ENCODE measurements at places on chromosomes 5 and 9.
A peak's percentile ranks its signal among the peaks of the same experiment; 100 is the strongest.

GRCh38 chr5:33232731-33233505 lies 207.8 kb upstream of the TARS1 start:
- no peak for DNase-seq

DNA sequence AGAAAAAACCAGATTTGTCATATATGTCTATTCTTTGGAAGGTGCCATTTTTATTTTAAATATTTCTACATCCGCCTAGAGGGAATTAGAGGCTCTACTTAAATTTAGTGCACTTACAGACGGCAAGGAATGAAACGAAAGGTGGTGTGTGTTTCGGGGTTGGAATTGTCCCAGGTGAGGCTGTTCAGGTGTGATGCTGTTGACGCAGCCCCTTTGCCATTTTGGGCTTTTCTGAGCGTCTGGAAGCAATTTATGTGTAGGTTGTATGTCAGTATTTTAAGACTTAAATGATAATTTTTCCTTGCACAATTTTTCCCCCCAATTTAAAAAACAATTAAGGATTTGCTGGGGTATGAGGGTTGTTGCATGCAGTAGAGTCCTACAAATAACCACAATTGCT lies 2.0 kb downstream of the TENT4A start:
- no peak for DNase-seq

DNA sequence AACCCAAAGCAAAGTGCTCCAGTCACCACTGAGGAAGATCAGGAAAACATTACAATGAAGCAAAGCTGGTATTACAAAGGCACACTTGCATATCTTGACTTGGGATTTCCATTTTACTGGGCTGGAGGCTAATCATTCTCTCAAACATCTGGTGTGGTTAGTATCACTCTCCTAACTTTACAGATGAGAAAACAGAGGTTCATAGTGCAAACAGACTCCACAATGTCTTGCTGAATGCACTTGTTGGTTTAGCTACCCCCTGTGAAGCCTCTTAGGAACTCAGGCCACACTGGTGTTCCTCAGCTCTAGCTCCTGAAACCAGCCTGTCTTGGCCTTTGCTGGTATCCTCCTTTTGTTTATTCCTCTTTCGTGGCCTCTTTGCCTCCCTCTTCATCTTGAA lies 29.5 kb upstream of the SMAD5 start:
- no peak for DNase-seq

DNA sequence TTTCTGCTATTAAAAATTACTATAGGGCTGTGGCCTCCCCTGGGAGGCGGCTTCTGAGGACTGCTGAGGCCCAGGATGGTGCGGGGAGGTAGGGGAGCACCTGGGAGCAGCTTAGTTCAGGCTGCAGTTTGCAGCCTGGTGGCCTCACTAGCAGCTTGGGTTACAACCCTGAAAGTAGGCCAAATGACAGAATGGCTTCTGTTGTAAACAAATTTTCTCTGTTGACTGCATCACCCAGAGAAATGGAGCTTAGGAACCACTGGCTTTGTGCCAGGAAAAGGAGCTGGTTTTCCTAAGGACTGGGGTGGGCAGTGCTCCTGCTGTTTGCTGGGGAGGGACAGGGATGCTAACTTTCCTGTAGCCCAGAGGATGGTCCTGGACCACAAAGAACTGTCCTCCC lies 130.3 kb downstream of the ENTREP1 start:
- DNase-seq = no peak

DNA sequence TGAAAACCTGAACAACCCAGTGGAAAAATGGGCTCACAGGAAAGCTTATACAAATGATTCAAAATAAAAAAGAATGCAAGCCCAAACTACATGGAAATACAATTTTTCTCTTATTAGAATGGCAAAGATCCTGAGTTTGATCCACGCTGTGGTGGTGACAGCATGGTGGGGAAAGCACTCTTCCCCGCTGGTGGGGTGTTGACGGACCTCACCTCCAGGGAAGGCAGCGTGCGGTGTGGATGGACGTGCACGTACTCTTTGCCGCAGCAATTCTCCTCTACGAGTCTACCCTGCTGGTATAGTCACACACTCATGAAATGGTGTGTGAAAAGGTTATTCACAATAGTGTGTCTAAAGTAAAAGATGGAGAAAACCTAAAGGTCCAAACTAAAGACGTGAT lies 5.9 kb upstream of the ZFP62 start:
- no peak for DNase-seq

GRCh38 chr5:72369301-72369700 lies 49.1 kb downstream of the PTCD2 start:
- no peak for DNase-seq

GRCh38 chr5:9197881-9198260 lies 348.0 kb downstream of the SEMA5A start:
- DNase-seq = no peak

GRCh38 chr5:139670369-139671095 lies 22.4 kb downstream of the CXXC5 start:
- DNase-seq = no peak

GRCh38 chr9:130779153-130779855 lies 55.8 kb upstream of the ABL1 start:
- DNase-seq = no peak

DNA sequence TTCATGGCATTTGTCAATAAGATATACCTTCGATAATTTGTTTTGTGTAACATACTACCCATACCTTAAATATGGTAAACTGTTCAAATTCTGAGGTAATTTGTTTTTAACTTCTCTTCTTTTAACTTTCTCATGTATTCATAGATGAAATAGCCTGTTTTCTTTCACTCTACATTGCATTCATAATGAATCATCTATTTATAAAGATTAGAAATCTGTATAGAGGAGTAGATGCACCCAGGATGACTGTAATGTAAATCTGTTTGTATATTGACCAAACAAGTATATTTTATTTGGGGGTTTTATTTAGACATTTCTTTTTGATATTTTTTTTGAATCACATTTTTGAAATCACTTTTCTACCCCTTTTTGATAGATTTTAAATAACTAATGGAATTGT lies 144.6 kb downstream of the CD180 start:
- DNase-seq = no peak

DNA sequence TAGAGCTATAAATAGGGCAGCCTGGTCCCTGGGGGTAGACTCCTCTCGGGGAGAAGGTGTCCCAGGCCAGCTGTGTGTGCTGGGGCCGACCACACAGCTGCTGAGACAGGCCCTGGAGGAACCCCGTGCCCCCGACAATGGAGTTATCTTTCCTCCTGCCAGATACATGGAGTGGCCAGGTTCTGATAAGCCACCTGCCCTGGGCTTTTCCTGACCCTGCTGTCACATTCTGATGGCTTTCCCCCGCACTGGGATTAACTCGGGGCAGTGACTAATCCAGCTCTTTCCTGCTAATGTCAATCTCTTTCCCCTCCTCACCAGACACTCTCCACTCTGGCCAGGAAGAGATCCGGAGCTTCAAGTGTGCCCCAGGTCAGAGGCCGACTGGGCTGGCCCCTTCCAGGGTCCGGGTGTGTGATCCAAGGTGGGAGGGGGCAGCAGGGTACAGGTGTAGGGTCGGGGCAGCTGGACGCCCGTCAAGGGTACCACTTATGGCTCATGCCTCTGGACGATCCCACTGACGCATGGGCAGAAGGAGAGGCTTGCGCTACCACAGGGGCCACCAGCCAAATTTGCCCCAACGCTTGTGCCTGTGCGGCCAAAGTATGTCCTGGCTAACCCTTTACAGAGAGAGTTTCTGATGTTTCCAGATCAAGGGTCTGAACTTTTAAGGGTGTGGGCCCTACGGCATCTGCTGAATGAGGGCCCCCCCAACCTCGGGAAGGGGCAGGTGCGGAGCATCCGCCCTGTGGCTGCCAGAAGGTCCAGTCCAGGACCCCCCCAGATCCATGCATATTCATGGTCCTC lies 20.6 kb upstream of the COL5A1 start:
- DNase-seq = no peak

DNA sequence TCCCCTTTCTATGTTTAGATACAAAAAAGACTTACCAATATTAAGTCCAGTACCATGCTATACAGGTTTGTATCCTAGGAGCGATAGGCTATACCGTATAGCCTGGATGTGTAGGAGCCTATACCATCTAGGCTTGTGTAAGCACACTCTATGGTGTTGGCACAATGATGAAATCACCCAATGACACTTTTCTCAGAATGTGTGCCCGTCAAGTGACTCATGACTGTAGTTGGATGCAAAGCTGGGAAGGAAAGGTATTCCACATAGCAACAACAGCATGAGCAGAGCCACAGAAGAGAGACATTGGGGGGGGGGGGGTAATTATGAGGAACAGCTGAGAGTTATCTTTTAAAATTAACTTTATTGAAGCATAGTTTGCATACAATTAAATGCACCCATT lies 63.2 kb downstream of the TTLL11 start:
- no peak for DNase-seq

- DNase-seq = no peak
Measured at GRCh38 chr9:136398286-136398685, 1.7 kb downstream of the SNAPC4 start.

- DNase-seq = no peak
Measured at GRCh38 chr5:153974813-153975163, 63.9 kb downstream of the FAM114A2 start.

- no peak for DNase-seq
Measured at GRCh38 chr5:31731016-31731415, 92.1 kb downstream of the PDZD2 start.

DNA sequence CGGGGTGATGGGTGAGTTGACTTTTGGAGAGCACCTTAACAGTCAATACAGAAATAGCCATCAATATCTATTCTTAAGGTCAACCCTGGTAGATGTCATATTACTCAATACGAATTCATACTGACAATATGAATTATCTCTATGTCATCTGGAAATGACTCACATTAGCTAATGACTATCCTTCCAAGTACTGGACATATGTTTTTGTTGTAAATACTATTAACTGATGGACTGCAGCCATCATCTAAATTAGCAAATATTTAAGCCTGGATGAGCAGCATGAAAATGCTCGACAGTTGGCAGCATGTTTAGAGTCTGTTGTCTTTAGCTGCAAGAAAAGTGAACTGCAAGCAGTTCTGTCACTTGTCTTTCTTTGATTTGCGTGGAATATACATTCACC lies 19.6 kb upstream of the ISOC1 start:
- DNase-seq = no peak

GRCh38 chr5:96146675-96147074 lies 185.0 kb upstream of the ELL2 start:
- peak; percentile 81 for DNase-seq

GRCh38 chr5:161269125-161269524 lies 277.4 kb downstream of the GABRB2 start:
- no peak for DNase-seq

DNA sequence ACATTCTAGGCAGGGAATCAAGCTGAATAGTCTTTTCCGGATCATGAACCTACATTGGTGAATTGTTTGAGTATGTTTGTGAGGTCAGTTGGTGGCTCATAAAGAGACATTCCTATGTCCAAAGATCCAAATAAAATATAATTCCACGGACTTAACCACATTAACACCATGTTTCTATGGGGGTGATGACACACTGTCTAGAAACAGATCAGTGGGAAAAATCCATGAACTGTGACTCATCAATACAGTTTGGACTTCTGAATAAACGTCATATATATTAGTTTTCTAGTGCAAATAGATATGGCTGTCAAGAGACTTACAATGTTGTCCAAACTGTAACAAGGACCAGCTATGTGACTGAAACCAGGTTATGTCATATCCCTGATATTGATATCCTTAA lies 509.9 kb upstream of the TYRP1 start:
- no peak for DNase-seq

DNA sequence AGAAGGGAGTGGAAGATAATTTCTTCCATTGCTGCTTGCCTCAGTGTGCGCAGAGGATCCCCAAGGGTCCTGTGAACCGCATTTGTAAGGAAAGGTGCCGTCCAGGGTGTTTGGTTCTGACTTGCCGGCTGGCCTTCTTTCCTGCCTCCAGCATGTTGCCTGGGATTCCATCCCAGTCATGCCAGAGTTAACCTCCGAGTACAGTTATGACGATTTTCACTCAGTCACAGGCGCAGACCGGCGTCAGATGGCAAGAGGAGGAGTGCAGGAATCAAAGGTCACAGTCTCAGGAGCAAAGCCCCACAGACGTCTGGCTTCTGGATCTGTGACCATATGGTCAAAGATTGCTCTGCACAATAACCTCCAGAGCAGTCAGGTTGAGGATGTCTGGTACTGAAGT lies 5.9 kb upstream of the GADD45G start:
- DNase-seq = no peak

- DNase-seq = no peak
Measured at GRCh38 chr9:37421914-37422288, 595 bp upstream of the GRHPR start.

DNA sequence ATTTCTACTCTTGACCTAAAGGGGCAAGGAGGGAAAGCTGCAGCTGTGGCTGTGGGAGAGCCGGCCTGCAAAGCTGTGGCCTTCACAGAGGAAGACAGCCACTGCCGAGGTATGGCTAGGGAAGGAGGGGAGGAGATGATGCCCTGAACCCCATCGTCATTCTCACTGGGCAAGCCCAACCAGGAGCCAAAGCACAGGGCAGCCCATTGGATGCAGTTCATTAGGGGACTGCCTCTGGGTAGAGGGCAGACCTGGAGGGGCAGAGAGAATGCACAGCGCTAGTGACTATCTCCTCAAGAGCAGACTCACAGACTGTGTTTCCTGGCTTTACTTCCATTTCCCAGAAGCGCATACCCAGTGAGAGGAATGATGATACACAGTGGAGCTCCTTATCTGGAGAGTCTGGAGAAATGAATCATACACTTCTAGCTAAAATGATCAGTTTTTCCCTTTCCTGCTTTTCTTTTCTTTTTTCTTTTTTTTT lies 47.2 kb upstream of the TTC23L start:
- DNase-seq = no peak

DNA sequence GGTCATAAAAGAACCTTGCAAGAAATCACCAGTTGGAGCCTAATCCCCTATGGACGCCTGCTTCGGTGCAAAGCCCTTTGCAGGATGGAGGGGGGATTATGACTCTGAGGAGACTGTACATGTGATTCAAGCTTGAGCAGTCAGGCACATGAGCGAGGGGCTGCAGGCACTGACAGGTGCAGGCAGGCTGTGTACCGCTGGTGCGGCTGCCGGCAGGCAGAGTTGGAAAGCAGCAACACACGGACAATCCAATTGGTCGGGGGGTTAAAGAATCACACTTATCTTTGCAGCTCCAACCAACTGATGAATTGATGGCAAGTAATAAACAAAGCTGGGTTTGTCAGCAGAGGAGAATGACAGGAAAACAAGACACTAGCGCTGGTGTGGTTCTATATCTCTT lies 5.7 kb downstream of the WHRN start:
- no peak for DNase-seq

DNA sequence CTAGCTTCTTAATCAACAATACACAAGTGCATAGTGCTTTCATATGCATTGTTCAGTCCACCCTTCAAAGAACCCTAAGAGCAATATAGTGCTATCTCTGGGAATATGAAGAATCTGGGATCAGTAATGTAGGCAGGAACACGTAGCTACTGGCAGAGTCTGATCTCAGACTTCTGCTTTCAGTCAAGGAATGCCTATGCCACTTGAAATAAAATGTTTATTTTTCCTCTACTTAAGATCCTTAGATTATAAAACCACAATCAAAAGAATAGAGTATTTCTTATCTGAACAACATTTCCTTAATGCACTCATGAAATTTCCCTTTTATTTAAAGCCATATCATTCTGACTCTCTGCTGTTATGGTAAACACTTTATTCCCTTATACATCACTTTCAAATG lies 1407.8 kb upstream of the C9orf72 start:
- no peak for DNase-seq

- DNase-seq = no peak
Measured at GRCh38 chr5:172952034-172952511, 7.2 kb upstream of the RPL26L1 start.

GRCh38 chr5:95995962-95996489 lies 34.4 kb upstream of the ELL2 start:
- no peak for DNase-seq

GRCh38 chr5:91224456-91224855 lies 158.7 kb downstream of the ARRDC3 start:
- DNase-seq = no peak
